Fibroblast of skin of right biceps (primary cell): ENCODE measurements at places on chromosomes 7 and 10.

GRCh38 chr7:127702938-127703337, 50.9 kb downstream of the SND1 start:
- DNase-seq, result peak; percentile 11

- peak; percentile 85 for DNase-seq
These were observed 80.5 kb downstream of the TNS3 start for GRCh38 chr7:47501406-47501805.

DNA sequence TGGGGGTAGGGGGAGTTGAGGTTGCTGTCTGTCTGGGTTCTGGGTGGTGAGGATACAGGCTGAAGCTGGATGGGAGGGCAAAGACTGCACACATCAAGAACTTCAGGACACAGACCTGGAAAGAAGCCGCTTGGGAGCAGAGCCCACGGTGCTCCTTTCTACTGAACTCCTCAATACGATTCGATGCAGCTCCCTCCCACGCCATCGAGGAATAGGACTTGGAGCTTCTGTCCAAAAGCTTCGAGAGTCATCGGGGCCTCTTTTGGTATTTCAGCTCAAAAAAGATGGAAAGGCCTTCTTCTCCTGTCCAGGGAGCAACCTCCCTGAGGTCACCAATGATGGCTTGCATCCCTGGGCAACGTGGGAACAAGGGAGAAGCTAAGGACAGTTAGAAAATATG, 407.1 kb upstream of the MGMT start:
- DNase-seq, result no peak

DNA sequence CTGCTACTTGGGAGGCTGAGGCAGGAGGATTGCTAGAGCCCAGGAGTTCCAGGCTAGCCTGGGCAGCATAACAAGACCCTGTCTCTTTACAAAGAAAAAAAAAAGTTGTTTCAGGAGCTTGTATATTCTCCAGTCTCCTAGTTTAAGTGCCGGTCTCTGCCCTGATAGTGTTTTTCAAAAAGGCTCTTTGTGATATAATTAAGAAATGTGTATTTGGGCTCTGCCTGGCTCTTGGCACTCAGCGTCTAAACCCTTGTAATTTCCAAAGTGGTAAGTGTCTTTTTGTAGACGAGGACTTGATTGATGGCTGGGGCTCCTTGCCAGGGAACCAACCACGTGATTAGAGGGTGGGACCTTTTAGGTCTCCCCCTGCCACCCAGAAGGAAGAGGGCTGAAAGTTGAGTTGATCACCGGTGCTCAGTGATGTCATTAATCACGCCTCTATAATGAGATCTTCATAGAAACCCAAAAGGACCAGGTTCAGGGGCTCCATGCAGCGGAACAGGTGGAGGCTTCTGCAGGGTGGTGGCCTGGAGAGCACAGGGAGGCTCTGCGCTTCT, 4.4 kb downstream of the EIF3B start:
- no peak for DNase-seq

DNA sequence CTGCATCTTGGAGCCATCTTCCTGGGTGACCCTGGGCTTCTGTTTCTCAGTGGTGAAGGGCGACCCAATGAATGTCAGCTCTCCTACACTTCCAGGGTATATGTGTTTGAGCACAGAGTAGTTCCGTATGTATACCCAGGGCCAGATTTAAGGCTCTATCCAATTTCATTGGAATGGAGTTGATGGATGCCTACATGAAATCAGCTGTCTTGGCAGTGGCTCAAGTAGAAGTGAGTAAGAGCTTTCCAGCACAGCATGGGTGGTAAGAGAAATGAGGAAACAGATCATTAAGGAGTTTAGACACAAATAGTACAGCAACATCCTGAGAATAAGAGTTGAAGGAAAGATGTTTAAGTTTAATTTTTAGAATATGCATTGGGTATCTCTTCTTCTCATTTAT, 433.0 kb downstream of the PAXIP1 start:
- no peak for DNase-seq

DNA sequence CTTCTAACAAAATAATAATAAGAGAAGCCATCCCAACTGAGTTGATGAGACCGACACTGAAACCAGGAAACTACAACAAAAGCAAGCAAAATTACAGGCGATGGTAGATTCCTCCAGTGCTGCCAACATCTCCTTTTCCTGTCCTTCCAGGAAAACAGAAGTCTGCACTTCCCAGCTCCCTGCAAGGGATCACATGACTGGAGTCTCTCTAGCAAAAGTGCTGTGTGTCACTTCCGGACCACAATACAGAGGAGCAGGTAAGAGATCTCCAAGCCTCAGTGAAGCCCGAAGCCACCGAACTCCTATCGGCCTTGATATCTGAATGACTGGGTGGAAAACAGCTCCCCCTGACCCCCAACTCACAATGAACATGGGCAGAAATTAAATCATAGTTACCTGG, 63.2 kb downstream of the SMURF1 start:
- DNase-seq, result no peak

GRCh38 chr10:116763440-116763839, 21.1 kb upstream of the HSPA12A start:
- no peak for DNase-seq

DNA sequence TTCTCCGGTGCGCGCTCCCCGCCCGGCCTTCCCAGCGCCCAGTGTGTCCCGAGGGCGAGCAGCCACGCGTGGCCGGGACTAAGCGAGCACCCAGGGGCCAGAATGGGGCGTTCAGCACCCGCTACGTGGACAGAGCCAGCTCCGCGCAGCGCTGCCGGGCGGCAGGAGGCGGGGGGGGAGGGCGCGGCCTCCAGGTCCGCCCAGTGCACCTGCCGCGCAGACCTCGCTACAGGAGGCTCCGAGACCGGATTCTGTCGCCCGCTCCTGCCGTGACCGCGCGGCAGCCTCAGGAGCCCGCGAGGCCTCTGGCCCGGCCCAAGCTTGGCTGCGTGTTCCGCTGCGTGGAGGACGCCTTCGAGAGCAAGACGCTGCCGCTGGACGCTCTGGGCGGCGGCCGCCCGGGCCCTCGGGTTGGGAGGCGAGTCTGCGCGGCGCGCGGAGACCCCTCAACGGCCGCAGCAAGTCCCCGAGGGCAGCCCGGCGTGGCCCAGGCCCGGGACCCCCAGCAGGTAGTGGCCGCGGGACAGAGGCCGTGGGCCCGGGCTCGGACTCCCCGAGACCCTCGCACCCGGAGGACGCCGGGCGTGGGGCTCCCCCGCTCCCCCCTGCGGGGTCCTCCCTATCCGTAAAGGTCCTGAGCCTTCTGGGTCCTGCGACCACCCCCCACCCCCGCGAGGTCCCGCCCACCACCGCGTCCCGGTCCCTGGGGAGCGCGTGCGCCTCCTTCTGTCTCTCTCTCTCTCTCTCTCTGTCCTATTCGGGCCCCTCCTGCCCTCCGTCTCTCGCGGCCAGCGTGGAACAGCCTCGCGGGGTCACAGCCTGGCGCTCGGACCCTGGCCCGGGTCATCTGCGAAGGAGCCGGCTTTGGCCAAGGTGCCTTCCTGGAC, 904 bp upstream of the DPYSL4 start:
- DNase-seq, result peak; percentile 17

DNA sequence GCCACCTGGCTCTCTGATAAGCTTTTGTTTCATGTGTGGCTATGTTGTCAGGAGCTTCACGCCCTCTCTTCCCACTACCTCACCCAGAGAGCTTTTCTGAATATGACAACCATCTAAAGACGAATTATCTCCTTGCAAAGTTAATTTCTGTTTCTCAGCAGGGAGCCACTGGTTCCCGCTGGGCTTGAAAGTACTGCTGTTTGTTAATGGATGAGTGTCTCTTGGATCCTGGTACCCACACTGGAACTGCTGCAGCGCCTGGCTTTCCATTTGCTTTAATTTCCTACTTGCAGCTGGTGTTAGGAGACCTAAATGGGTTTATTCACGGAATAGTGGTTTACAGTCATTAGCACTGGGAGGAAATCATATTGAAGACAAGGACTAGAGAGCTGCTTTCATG, 267.9 kb upstream of the LRGUK start:
- no peak for DNase-seq

DNA sequence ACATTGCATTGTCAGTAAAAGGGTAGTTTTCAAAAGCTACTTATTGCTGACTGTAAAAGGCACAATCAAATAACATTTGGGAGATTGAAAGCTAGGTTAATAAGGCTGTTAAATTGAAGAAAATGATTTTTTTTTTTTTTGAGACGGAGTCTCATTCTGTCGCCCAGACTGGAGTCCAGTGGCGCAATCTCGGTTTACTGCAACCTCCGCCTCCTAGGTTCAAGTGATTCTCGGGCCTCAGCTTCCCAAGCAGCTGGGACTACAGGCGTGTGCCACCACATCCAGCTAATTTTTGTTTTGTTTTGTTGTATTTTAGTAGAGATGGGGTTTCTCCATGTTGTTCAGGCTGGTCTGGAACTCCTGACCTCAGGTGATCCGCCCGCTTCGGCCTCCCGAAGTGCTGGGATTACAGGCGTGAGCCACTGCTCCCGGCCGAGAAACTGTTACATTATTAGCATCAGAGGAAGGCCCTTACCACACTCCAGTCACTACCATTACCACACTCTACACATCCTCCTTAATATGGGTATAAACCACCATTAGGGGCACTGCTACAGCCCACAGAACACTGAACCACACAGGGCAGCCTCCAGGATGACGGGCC, 1.0 kb downstream of the CYP51A1 start:
- DNase-seq, result no peak

DNA sequence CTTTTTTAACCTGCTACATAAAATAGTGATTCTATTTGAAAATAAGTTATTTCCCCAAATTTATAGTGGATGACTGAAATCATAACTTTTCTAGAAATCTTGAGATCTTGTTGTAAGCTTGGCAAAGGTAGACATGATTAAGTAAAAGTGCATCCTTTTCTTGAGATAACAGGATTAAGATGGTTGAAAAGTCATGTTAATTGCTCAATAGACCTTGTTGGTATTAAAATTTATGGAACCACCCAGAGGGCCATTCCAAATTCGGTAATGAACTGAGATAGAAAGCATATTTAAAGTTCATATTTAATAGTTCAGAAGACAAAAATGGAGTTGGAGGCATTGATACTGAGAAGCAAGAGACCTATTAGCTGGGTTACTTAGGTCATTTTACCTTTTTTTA, 139.1 kb downstream of the BICC1 start:
- DNase-seq, result no peak

DNA sequence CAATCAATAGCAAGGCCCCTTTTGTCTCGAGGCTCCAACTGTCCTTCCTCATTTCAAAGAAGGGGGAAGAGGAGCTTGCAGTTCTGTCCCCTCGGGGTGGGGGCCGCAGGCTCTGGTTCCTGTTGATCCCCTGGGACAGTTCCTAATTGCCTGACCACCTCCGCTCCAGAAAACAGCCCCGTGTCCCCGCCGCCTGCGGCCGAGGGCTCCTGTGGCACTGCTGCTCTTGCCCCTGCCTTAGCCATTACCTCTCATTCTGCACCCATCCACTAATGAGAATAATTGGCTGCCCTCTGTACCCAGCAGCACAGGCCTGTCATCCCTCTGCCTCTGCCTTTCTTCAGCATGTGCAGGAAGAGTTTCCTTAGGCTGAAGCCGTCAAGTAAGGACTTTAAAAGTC, 668.3 kb upstream of the FOXK1 start:
- DNase-seq, result no peak

GRCh38 chr10:47214520-47214919, 85.5 kb upstream of the GDF10 start:
- DNase-seq, result no peak

- DNase-seq, result no peak
These were observed 51.1 kb upstream of the OPN4 start for GRCh38 chr10:86603256-86603655.

GRCh38 chr7:29372351-29373090, 177.9 kb downstream of the CHN2 start:
- peak; percentile 33 for DNase-seq

- peak; percentile 60 for DNase-seq
These were observed 402.9 kb downstream of the MAGI2 start for GRCh38 chr7:79050603-79051002.

- DNase-seq, result no peak
These were observed 48.9 kb upstream of the FHIP2A start for GRCh38 chr10:114772496-114773196.

DNA sequence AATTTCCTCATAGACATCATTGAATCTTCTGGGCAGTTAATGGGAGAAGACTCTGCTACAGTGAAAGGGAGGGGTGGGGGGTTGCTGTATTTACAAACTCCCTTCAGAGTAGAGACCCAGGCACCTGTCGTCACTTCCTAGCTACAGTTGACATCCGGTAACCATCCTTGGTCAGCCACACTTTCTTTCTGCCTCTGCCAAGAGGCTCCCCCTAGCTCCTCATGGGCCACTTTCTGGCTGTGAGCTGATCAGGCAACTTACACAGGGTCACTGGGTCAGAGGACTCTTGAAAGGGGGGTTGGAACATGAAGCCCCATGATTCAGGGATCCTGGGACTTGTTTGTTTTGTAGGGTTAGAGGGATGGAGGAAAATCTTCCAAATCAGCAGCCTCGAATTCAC, 1.2 kb downstream of the TECPR1 start:
- no peak for DNase-seq

DNA sequence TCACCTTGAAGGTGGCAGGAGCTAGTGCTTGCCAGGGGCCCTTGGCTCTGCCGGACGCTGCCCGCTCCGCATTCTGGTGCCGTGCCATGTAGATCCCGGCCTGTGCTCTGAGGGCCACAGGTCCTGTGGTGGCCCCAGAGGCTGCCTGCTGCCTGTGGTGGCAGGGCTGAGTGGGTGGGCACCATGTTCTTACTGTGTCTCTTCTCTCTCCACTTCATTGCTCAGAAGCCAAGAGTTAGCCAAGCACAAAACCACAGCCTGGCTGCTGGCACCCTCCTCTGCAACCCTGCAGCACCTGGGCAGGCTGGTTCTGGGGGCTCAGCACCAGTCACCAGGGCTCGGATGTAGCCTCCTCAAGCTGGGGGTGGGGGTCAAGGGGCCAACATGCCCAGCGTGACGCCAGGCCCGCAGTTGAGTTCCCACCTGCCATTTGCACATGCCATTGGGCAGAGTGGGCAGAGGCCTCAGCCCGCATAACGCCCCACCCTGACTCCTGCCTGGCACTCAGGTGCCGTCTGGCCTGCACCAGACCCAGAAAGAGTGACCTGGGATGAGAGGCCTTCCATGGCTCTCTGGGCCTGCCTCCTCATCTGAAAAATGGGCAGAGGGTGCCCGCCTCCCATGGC, 16.3 kb downstream of the ZMIZ1 start:
- DNase-seq, result no peak

DNA sequence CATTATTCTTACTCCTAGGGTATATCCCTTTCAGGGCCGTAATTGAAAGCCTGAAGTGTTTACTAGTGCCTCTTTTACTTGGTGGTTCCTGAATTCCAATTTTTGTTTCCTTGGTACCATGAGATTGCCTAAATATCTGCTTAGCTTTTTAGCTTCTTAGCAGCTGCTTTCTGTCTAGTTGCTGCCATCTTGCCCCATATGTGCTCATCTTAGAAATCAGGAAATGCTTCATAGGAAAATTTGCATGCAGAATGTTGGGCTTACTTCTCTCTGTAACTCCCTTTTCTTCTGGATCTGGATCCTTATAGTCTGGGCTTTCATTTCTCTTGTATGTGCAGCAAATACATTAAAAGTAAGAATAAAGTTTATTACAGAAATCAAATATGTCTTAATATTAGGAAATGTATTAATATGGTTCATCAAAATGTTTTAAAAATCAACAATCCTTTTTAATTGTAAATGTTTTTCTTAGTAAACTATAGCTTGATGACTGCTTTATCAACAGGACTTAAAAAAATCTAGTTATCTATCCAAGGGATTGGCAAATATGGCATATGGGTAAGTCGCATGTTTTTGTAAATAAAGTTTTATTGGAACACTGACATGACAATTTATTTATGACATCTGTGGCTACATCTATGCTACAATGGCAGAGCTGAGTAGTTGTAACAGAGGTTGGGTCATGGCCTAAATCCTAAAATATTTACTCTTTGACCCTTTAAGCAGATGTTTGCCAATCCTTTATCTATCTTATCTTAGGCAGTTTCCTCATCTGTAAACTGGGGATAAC, 73.5 kb upstream of the CDK6 start:
- no peak for DNase-seq

GRCh38 chr7:136677471-136678365, 190.7 kb upstream of the CHRM2 start:
- DNase-seq, result peak; percentile 70
